CD4-positive, alpha-beta memory T cell (primary cell): ENCODE measurements at places on chromosomes 3 and 15.

- DNase-seq: no peak
Measured at GRCh38 chr3:115577000-115577399, 46.3 kb upstream of the GAP43 start.

GRCh38 chr3:60079076-60079475 lies 1029.3 kb upstream of the CFAP20DC start:
- DNase-seq: no peak

DNA sequence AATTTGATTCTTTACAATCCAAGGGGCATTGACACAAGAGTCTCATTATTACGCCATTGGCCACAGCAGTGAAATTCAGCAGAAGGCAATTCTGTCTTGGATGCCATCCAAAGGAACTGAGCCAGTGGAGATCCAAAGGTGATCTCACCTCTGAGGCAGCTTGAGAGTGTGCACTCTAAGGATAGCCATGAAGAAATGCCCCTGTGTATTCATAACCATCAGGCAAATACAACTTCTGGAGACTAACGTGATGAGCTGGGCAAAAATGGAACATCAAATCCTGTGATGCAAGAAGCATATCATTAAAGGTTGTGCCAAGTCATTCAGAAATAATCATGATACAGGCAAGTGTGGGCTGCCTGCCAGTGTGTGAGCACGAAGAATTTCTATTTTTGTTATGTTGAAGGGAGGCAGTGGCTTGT lies 41.4 kb downstream of the ROBO2 start:
- DNase-seq: no peak

GRCh38 chr15:66646308-66646707 lies 55.7 kb upstream of the SMAD6 start:
- DNase-seq: no peak

DNA sequence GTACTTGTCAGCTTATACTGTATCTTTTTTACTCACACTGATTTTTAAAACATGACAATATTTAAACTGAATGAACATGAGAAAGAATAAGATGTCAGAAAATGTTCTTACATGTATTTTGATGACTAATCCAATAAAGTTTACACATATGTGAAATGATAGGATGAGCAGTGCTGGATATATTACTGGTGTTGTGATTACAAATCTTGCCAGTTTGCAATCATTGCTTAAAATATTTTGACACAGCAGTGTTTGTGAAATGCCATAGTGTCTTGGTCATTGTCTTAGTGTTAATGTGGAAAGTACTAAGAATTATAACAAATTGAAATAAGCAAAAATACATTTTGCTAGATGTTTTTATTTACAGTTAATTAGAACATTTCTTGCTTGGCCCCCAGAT lies 118.7 kb upstream of the MLF1 start:
- DNase-seq: no peak

GRCh38 chr15:48890375-48890972 lies 12.5 kb downstream of the EID1 start:
- DNase-seq: no peak

GRCh38 chr3:132660052-132660810 lies at the start of gene UBA5:
TSS of gene UBA5 (plus strand) at chr3:132660329. CDS start at chr3:132660538, 209 bp downstream.
- DNase-seq: peak; percentile 77

- DNase-seq: no peak
Measured at GRCh38 chr3:57682284-57682683, 10.6 kb downstream of the DENND6A start.

DNA sequence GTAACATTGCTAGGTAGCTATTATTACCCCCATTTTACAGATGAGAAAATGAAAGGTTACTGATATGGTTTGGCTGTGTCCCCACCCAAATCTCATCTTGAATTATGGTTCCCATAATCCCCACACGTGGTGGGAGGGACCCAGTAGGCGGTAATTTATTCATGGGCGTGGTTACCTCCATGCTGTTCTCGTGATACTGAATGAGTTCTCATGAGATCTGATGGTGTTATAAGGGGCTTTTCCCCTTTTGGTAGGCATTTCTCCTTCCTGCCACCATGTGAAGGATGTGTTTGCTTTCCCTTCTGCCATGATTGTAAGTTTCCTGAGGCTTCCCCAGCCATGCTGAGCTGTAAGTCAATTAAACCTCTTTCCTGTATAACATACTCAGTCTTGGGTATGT lies 252.1 kb downstream of the OPA1 start:
- DNase-seq: no peak

- no peak for DNase-seq
Measured at GRCh38 chr3:182142928-182143327, 431.2 kb downstream of the SOX2 start.

DNA sequence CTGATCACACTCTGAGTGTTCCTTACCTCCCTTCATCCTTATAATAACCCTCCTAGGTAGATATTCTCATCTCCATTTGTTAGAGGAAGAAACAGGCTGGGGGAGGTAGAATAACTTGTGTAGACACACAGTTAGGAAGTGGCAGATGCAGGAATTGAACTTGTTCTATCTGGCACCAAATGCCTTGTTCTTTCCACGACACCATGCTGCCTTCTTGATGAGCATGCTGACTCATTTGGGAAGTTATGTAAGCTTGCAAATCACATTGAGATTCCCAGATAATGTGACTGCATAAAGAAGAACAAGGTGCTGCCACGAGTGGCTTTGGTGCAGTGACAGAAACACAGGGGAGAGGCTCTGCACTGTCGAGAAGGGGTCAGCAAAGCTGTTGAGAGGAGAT lies 27.5 kb upstream of the NDUFB4 start:
- no peak for DNase-seq

DNA sequence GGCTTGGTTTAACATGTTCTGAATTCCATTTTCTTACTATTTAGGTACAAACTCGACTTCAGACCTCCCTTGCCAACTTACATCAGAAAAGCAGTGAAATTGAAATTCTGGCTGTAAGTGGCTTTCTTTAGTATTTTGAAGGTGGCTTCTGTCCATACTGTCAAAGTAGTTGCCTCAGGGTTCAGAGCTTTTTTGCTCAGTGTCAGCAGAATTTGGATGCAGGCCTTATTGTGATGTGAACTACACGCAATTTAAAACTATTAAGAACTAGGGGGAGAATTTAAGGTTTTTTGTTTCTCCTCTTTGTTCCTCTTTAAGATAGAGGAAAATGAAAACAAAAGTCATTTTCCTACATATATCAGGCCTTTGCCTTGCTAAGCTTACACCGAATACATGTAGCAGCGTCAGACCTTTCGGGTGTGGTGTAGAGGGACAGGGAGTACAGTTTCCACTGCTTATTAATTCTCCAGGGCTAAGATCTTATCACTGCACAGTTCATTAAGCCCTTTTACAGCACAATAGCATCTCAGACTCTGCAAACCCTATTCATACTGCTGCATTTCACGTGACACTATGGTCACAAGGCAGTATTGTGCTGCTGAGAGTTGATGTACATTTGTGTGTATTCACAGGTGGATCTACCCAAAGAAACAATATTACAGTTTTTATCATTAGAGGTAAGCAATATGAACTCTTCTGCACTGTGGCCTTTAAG lies 6.7 kb downstream of the SRP14 start:
- DNase-seq: no peak

GRCh38 chr3:24551626-24552025 lies 57.0 kb upstream of the THRB start:
- no peak for DNase-seq

- no peak for DNase-seq
Measured at GRCh38 chr3:73601011-73601410, 23.7 kb downstream of the PDZRN3 start.

GRCh38 chr3:65914740-65915367 lies 123.9 kb downstream of the MAGI1 start:
- no peak for DNase-seq

DNA sequence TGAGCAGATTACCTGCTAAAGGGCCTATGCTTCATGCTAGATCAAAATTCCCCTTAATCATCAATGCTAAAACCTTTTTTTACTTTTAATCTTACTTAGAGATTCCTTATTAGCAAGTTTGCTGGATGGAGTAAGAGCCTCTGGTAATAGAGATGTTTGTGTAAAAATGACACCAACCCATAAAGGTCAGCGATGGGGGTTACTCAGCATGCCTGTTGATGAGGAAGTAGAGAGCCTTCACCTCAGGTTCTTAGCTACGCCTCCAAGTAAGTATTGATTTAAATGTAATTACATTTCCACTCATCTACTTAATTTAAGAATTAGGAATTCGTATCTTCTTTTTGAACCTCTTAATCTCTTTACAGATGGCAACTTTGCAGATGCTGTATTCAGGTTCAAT lies 38.8 kb downstream of the DNAJC13 start:
- no peak for DNase-seq

DNA sequence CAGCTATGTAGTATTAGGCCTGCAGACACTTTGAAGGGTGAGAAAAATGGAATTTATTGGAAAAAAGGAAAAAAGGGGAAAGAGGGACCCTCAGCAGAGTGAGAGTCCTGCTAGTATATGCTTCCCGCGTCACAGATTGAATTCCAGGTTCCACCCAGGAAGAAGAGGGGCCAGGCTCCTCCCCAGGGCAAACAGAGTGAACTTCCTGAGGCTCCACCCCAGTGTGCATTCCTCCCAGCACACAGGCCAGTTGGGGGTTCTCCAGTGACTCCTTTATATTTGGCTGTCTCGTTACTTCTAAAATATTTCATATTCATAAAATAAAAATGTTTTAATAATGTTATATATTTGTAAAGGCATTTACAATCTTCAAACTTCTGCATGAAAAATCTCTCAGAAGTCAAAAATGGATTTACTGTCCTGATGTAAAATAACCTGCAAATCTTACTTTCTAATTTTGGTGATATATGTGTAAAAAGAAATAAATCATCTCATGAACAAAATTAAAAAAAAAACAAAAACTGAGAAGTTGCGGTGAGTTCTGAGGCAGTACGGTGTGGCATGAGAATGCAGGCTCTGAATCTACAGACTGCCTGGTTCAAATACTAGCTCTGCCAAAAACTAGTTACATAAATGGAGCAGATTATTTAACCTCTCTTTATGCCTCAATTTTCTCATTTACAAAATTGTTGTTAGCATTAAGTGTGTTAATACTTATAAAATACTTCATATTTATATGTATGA lies 175.8 kb upstream of the P2RY1 start:
- DNase-seq: no peak

- DNase-seq: no peak
Measured at GRCh38 chr3:176992565-176992964, 204.7 kb downstream of the TBL1XR1 start.

DNA sequence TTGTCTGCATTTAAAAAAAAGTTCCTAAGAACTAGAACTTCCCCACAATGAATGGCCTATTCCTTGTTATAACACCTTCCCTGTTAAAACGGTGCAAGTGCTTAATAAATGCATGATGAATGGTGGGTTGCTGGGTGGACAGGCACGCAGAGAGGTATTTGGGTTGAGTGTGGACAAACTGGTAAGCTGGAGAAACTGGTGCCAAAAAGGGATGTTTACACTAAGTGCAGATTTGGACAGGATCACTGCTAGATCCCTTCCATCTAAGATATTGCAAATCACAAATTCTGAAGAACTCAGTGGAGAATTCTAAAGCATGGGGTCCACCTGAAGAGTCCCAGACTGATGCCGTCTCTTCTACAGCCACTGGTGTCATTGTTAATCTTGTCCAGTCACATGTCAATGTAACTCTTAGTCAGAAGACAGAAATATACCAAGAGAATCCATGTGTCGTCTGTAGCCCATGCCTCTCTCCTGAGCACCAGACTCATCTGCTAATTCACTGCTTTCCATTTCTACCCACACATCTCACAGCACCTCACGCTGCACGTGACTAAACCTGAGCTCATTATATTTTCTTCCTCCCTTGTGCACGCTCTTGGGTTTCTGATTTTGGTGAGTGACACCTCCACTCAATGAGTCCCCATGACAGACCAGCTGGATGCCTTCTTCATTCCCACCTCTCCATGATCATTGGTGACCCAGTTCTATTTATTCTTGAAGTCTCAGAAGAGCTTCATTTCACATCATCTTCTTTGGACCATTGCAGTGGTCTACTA lies 328.9 kb downstream of the THSD4 start:
- no peak for DNase-seq

DNA sequence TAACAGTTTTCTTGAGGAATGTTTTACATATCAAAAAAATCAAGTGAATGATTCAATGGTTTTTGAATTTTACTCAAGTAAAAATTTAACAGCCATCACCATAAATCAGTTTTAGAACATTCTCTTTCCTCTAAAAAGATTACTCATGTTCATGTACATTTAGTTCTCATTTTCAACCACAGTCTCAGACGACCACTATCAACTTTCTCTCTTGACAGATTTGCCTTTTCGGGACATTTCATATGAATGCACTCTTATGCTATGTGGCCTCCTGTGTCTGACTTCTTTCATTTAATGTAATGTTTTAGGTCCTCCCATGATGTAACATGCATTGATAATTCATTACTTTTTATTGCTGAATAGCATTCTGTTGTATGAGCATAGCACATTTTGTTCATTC lies 309.3 kb upstream of the PLSCR5 start:
- no peak for DNase-seq

- no peak for DNase-seq
Measured at GRCh38 chr3:72818905-72819304, 29.3 kb downstream of the SHQ1 start.

- no peak for DNase-seq
Measured at GRCh38 chr3:95212117-95212516, 1149.3 kb downstream of the NSUN3 start.
